ENCODE measurements at places on chromosomes 2 and 18.

DNA sequence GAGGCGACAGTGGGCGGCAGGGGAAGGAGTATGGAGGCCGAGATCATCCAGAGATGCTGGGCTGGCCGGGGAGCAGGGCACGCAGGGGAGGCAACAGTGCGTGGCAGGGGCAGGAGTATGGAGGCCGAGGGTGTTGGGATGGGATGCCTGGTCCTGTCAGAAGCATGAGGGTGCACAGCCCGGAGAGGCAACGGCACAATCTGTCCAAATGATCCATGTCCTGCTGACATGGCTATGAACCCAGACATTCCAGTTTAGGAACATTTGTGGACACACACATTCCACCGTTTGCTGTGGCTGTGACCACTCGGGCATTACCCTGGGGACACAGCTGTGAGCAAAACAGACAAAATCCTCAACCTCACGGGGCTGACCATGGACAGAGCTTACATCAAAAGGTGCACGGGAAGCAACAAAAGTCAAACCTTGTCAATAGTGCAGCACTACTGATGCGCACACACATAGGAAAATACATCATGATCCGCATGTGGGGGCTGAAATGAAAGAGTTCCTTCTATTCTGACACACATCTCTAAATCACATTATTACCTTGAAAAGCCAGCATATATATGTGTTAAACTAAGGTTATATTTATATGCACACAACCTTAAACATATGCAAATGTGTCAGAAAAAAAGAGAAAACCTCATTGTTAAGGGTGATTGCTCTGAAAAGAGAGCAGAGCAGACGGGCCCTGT lies 144.0 kb upstream of the GPC1 start:
- DNase-seq: no peak

- DNase-seq: no peak
Observed at GRCh38 chr2:65364986-65365733, 67.2 kb downstream of the SPRED2 start.

DNA sequence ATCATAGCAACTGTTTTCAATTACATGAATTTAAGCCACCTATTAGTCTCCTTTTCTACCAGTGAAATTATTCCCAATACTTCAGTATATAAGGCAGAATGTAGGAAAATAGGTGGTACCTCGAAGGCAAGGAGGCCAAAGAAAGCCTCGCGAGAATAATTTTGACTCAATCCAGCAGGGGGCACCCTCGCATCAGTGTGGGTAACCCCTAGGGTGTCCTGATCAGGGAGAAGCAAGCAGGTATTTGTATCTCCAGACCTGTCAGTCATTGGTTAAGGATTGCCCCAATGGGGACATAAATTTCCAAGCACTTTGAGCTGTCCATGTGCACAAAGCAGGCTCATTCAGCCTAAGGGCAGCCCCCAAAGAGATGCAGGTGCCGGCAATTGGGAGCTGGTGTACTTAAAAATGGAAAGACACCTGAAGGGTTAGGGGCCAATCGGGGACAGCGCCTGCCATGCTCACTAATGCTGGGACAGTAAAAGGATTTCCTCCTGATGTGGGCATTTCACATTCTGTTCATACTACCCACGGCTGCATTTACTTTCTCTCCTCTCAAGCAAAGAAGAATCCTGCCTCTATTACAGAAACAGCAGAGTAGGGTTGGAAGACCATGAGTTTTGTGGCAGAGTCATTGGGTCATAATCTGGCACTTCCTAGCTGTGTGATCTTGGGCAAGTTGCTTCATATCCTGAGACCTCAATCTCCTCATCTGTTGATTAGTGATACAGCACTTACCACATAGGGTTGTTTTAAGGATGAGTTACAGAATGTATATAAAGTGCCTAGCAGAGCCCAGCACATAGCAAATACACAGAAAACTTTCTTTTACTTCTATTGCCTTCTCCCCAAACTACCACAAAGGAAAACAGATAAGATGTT lies 136.1 kb downstream of the ICOS start:
- DNase-seq: peak; percentile 47

- no peak for DNase-seq
Observed at GRCh38 chr18:41347057-41347456, 608.0 kb upstream of the PIK3C3 start.

DNA sequence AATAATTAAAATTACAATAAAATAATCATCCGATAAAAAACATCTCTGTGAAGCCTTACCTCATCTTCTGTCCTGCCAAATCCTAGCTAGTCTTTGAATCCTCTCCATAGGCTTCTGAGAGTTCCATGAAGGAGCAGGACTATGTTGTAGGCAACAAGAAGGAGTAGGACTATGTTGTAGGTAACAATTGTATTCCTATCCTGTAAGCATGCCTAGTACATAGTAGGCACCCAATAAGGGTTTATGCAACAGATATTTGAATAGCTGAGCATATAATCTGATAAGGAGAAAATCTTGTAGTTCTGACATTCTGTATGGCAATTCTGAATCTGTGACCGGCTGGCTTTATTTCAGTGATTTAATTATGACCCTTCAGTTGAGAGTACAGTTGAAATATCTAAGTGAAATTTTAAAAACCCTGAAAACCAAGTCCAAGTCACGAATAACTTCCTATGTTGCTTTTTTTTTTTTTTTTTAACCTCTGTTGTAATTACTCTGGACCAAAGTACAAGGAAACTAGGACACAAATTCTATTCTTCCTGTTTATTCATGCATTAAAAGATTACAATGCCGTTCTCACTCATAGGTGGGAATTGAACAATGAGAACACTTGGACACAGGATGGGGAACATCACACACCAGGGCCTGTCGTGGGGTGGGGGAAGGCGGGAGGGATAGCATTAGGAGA lies 27.8 kb downstream of the VWA3B start:
- DNase-seq: no peak

GRCh38 chr2:64213532-64214275 lies 69.5 kb upstream of the PELI1 start:
- DNase-seq: no peak

DNA sequence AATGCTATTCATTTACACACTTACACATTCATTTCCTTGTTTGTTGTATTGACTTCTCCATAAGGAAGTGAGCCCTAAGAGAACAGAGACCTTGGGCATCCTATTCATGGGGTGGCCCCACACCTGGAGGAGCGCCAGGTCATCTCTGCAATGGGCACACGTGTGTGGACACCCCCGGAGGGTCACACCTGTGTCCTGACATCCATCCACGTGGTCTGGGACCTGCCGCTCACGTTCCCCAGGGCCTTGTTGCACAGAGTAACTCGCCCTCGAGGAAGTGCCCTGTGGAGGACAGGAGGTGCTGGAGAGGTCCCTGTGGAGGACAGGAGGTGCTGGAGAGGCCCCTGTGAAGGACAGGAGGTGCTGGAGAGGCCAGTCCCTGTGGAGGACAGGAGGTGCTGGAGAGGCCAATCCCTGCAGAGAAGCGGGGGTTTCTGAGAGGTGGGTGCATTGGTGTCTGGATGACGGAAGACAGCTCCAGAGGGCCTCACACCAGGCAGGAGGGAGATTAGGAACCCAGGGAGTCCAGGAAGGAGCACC lies 73.2 kb upstream of the GPC1 start:
- no peak for DNase-seq

DNA sequence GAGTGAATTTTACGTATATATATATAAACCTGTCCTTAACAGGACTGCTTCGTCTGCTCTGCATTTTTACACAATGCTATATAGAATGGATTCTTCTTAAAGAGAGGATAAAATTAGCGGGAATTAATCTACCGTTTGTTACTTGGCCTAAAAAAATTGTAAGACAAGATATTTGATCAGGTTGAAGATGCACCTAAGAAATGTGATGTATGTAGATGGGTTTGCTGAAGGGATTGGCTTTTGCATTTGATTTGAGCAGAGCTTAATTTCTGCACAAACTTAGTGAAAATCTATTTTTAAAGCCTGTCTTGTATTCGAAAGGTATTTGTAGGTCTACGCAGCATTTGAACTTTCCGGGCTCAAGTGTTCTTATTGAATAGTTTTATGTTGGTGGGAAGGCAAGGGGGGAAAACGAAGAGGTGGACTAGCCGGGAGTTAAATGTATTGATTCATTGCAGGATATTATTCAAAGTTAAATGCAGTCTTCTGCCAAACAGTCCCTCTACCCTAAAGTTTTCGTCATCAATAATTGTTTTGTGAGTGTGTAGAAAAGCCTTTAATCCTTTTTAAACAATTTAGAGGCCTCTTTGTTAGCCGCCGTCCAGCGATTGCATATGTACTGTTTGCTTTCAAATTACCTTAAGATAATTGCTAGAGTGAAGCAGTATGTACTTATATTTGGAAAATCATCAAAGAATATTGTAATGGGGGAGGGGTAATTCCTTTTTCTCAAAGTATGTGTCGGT lies 1.2 kb downstream of the PPP1CB start:
- peak; percentile 16 for DNase-seq

DNA sequence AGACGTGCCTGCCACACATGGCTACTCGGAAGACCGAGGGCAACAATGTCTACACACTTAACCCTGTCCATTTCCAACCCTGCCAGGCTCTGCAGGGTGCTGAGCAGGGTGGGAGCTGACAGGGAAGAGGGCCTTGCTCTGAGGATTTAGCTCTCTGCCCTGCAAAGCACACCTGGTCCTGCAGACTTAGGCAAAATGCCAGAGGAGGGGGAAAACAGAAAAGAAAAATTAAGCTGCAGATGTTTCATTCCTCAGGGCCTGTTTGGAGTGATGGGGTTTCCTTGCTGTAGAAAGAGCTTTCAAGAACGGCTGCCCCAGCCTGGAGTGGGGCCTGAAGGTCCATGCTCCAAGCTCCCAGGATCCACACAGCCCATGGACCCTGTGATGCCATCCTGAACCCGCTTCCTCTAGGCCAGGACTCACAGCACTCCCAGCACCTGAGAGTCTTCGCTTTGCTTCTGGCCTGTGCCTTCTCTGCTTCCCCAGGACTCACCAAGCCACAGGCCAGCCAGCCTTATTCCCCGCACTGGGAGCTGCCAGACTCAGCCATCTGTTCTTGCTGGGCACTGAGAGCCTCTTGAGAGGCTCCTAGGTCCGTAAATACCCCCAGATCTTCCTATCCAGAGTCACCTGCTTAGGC lies 9.1 kb upstream of the TEX51 start:
- DNase-seq: no peak
